Stimulated activated CD4-positive, alpha-beta T cell treated with anti-CD3 and anti-CD28 coated beads, Interleukin-2, amount 100 ng/mL, for 24 hours (primary cell): ENCODE measurements at places on chromosomes 12 and 14.
A peak's percentile ranks its signal among the peaks of the same experiment; 100 is the strongest.

GRCh38 chr12:13044906-13045299, 722 bp downstream of the FAM234B start:
- DNase-seq: no peak

DNA sequence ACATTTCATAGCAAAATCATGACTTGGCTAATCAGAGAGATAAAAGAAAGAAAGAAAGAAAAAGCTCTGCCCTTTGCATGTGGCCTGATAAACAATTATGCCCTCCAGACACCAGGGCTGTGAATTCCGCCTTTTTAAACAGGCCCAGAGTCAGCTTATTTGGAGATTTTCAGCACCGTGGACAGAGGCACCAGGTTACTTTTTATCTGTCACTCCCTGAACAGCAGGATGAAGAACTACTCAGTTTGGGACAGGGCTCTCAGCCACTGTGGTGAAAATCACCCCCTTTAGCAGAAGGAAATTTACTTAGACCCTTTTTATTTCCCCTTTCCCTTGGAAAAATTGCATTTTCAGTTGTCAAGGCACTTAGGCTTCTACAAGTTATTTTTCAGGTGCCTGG, 359.9 kb downstream of the NRXN3 start:
- DNase-seq: peak; percentile 9

- no peak for DNase-seq
Observed at GRCh38 chr14:98382662-98383061, 889.3 kb downstream of the BCL11B start.

- no peak for DNase-seq
Observed at GRCh38 chr12:13443498-13443897, 247.0 kb downstream of the EMP1 start.

DNA sequence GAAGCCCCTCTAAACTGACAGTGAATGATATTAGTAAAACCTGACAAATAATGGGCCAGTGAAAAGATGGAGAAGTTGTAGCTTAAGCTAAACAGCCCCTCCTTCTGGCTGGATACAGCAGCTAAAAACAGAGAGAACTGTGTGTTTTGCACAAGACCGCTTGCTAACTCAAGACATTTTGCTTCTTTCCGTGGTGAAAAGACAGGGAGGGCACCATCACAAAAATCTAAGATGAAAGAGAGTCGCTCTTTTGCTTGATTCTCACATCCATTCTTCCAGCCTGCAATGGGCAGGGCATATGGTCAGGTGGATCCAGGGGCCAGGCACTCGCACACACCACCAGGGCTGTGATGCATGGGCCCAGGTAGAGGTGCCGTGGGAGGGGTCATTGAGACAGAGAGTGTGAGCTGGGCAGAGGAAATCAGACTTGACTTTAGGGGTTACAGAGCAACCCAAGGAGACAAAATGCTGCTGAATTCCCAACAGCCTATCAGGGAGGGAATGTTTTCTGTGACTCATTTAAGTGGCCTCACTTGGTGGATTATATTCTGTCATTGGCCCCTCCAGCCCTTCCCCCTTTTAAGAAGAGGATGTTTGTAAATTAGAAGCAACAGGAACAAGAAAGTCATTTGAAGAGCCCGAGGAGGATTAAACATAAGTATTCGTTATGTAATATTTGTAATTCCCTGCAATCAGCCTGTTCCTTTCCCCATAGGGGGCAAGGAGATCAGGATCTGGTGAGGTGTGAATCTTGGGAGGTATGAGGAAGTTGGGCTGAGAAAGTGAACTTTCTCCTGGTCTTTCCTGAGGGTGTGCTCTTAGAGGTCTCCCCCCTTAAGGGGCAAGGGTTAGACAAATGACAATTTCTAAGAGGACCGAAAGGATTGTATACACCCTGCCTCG, 12.3 kb downstream of the EMP1 start:
- no peak for DNase-seq

- DNase-seq: no peak
Observed at GRCh38 chr12:32502693-32503502, 103.5 kb downstream of the FGD4 start.

- no peak for DNase-seq
Observed at GRCh38 chr14:58275527-58276190, 22.7 kb upstream of the ARID4A start.

DNA sequence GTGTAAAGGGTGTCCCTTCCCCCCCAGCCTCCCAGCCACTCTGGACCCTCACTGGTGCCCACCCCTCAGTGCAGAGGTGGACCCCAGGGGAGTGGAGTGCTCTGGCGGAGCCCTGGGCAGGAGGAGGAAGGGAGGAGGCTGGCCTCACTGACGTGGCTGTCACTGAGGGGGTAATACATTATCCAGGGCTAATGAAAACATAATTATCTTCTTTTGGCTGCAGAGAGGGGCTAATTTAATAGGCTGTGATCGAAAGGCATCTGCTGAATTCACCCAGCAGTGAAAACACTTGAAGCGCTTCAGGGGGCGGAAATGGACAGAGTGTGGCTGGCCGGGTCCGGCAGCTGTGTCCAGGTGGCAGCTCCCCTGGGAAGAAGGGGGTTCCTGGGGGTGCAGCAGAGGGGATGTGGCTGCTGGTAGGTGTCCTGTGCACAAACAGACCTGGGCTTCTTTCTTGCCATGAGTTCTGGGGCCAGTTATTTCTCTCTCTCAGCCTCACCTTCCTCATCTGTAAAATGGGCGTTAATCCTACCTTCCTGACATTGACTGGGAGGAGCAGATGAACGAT, 3.7 kb upstream of the NOS1 start:
- DNase-seq: no peak

- DNase-seq: no peak
Observed at GRCh38 chr12:50569876-50570275, 65.1 kb downstream of the DIP2B start.

DNA sequence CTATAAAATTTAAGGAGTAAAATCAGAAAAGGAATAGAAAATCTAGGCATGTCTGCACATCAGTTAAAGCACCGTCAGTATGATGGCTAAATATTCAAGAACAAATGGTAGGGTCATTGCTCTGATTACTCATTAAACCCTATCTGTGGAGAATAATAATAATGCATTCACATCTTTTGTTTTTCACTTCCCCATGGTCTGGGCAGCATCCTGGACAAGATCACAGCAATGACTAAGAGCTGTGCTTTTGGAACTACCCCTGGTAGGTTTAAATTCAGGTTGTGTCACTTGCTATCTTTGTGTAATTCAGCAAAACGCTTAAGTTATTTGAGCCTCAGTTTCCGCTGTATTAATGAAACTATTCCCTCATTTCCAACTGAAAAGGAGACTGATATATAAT, 33.1 kb downstream of the C12orf42 start:
- no peak for DNase-seq

DNA sequence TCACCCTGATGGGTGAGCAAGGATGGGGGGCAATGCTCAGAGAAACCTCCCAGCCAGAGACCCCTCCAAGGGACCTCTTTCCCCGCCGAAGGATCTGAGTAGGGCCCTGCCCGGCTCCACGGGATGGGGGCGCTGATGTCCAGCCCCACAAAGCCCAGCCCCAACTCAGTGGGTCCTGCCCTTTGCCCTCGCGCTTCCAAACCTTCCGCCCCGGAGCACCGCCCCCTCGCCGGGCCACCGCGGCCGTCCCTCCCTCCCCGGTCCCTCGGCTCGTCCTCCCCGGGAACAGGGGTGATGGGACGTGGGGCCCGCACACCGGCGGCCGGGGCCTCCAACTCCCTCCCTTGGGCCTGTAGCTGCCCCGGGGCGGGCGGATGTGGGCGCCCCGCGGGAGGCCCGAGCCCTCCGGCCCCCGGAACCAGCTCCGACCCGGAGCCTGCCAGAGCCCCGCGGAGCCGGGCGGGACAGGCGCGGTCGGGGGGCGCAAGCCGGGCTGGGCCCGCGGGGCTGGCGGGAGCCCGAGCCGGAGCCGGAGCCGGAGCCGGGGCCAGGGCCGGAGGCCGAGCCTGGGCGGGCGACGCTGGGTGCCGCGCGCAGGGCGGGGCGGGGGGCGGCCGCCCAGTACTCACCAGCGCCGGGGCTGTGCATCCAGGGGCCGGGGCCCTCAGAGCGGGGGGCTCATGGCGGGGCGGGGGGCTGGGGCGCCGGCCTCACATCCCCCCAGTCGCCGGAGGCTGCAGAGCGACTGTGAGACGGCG, 386 bp downstream of the HDAC7 start:
- peak; percentile 75 for DNase-seq

DNA sequence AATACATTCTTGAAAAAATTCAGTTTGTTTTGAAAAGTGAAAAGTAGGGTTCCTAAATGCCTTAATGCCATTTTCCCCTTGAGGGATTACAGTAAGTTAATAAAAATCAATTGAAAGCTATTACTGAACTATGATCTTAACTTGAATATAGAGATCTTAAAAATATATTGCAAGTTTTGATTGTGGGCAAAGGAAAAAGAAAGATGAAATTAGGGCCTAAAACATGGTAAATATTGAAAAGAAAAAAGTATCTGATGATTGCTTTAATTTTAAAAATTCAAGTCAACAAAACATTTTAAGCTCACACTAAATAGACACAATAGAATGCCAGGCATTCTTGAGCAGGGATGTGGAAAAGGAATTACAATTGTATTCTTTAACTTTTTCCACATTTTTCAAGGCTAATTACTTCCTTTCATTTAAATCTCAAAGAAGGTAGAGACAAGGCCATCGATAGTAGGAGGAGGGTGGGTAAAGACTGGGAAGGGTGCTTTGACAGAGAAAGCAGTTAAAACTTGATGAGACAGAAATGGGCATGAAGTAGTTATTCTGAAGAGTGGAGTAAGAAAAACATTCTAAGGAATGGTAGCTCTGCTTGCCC, 294.4 kb downstream of the NELL2 start:
- no peak for DNase-seq

- DNase-seq: no peak
Observed at GRCh38 chr12:124774054-124774461, 89.6 kb downstream of the SCARB1 start.

DNA sequence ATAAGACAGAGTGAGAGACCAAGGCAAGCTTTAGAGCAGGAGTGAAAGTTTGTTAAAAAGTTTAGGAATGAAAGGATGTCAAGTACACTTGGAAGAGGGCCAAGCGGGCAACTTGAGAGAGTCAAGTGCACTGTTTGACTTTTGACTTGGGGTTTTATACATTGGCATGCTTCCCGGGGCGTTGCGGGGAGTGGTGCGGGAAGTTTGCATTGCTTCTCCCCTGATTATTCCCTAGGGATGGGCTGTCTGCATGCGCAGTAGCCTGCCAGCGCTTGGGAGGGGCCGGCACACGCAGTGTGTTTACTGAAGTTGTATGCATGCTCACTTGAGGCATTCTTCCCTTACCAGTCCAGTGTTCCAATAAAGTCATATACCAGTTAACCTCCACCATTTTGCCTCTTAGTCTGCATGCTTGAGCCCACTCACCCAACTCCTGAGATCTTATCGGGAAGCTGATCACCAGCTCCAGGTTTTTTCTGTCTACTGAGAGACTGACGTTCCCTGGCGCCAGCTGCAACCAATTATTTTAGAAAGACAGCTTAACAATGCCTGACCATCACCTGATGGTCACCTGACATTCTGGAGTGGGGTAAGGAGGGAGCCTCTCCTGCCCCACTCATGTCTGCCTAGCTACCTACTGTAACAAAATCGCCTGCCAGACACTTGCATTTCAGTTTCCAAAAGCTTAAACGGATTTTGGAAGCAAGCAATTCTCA, 53.2 kb downstream of the DACT1 start:
- no peak for DNase-seq

DNA sequence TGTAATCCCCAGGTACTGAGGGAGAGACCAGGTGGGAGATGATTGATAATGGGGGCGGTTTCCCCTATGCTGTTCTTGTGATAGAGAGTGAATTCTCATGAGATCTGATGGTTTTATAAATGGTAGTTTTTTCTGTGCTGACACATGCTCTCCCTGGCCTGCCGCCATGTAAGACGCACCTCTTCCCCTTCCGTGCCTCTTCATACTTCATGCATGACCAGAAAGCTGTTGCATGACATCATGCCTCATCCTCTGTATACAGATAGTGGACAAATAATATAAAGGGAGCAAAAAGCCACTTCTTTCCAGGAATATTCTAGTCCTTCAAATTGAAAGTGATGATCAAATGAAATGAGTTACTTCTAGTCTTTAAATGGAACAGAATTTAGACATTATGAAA, 47.3 kb upstream of the LRIG3 start:
- no peak for DNase-seq

DNA sequence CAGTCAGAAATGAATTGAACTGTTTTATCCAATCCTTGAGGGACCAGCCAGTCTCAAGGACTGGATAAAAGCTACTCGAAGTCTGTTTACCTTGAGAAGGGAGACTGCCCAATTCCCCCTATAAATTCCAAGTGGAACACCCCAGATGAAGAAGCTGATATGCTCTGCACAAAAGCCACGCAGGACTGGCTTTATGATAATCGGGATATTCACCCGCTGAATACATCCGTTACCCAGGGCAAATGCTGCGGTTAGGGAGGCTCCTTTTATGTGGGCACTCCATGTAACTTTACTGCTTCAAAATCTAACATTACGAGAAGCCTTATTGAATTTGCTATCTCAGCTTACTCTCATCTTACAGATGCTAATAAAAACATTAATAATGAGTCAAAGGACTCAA, 119.1 kb downstream of the DENND5B start:
- no peak for DNase-seq
